GM12892 (cell line): ENCODE measurements at places on chromosomes 2 and 18.

- no peak for DNase-seq
Measured at GRCh38 chr18:38494065-38494464, 928.5 kb upstream of the CELF4 start.

- no peak for DNase-seq
Measured at GRCh38 chr2:133849341-133849740, 281.1 kb upstream of the NCKAP5 start.

DNA sequence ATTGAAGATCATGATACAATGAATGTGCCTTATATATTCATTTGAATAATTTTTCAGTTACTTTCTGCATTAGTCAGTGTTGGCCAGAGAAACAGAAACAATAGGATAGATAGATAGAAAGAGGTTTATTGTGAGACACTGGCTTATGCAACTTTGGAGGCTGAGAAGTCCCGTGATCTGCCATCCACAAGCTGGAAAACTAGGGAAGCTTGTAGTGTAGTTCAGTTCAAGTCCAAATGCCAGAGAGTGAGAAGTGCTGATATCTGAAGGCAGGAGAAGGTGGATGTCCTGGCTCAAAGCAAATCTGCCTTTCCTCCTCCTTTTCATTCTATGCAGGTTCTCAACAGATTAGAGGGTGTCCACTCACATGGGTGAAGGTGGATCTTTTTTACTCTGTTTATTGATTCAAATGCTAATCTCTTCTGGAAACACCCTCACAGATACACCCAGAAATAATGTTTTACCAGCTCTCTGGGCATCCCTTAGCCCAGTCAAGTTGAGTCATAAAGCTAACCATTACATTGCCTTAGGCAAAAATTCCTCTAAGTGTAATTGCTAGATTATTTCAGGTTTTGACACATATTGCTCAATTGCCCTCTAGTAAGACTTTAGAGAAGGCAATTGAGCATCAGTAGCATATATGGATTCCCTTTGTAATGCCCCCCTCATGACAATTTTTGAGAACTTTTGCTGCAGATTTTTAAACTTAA is 341.4 kb downstream of the LPIN1 start:
- no peak for DNase-seq

GRCh38 chr2:233497692-233498091 is 68.9 kb downstream of the USP40 start:
- no peak for DNase-seq

- no peak for DNase-seq
Measured at GRCh38 chr2:102770506-102770905, 8.7 kb downstream of the TMEM182 start.

DNA sequence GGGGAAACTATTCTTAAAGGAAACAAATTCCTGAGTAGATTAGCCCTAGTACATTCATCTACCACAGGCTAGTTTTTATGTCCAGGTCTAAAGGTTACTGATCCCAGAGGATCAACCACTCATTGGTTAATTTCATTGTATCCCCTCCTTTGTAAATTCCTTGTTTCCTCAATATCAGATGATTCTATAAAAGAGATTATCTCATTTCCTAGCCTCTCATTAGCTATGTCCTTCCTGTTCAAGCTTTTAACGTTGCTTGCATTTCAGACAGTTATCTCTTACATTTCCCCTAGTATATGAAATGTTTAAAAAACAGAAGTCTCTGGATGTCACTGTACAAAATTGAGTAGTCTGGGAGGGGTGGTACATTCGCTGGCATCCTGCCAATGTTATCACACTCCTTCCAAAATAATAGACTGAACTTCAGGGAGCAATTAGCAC is 24.2 kb upstream of the ARMC9 start:
- no peak for DNase-seq

GRCh38 chr2:216776066-216776850 is 80.9 kb upstream of the IGFBP5 start:
- DNase-seq: no peak

DNA sequence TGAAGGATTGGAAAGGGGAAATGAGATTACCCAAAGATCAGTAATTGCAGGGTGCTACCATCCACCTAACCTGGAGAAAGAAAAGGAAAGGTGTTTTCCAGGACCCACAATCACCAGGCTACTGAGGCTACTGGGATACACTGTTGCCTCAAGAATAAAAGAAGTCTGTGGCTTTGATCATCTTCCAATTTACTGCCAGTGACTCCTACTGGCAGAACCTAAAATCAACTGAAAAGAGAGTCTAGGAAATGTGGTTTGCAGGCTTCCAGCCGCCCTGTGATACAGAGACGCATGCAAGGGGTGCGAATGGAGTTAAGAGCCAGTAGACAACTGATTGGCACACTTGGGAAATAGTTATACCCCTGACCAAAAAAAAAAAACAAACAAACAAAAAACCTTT is 16.6 kb upstream of the TTL start:
- no peak for DNase-seq

DNA sequence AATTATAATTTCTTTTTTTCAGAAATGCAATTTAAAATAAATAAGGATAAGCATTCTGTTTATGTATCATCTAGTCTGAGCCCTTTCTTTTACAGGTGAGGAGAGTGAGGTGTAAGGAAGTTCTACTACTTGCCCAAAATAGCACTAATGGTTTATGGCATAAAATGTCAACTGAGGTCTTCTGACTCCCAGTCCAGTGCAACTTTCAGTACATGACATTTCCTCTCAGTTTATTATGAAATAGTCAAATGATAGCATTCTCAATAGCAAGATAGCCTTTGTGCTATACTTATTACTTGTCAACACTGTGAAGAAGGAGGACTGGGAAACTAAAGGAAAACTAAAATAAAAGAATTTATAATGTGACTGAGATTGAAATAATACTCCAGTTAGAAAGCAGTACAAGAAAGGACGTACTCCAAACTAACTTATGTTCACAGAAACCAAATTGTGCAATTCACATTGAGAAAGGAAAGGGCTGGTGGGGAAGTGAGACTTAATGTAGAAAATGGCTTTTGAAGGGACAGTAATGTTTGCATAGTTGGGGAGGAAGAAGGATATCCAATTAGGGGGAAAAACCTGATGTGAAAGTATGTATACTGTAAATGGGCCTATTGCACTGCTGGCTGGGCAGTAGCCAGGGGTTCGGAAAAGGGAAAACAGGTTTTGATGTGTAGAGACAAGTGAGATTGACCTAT is 166.7 kb upstream of the ZEB2 start:
- DNase-seq: no peak
